ENCODE measurements at places on chromosomes 1 and 21. TPM values are rescaled to one million over a fixed set of nuclear protein-coding genes. Genes with fewer than 3 reads are reported as not detected.

GRCh38 chr1:205444931-205445645 is 10.8 kb downstream of the BLACAT1 start:
- peak; percentile 70 for DNase-seq

Gene MMEL1
- total RNA-seq, result not detected

Gene SPATA6
- 10.5 TPM for total RNA-seq

- peak; percentile 68 for DNase-seq
Measured at GRCh38 chr21:45655124-45655523, 11.6 kb downstream of the PCBP3 start.

DNA sequence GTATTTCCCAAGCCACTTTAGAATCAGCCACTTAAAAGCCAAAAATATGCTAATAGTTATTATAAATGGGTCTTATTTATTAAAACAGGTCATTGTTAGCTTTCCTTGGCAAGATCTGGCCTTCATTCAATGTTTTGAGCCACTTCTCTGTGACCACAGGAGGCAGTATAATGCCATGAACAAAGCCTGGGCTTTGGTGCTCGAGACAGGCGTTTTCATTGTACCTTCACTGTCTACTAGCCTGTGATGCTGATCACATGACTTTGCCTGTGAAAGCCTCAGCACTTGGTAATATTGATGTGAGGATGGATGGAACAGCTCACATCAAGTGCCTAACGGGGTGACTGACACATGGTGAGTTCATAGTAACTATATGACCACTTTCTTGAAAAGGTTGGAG is 217.0 kb downstream of the RWDD3 start:
- DNase-seq, result no peak

DNA sequence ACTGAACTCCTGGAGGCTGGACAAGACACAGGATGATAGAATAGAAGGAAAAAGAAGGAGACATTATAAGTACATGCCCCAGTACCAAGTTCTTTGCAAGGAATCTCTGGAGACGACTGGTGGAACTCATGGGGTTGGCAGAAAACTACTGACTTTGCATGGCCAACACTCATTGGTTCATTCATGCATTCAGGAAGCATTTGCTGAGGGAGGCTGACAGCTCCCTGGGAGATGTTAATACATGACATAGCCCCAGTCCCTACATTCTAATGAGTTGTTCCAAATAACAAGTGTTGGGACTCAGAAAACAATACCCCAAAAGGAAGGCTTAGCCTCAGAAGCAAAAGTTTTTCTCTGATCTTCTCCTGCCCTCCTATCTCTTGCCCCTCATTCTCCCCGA is 172.8 kb upstream of the IRF2BP2 start:
- DNase-seq, result no peak

DNA sequence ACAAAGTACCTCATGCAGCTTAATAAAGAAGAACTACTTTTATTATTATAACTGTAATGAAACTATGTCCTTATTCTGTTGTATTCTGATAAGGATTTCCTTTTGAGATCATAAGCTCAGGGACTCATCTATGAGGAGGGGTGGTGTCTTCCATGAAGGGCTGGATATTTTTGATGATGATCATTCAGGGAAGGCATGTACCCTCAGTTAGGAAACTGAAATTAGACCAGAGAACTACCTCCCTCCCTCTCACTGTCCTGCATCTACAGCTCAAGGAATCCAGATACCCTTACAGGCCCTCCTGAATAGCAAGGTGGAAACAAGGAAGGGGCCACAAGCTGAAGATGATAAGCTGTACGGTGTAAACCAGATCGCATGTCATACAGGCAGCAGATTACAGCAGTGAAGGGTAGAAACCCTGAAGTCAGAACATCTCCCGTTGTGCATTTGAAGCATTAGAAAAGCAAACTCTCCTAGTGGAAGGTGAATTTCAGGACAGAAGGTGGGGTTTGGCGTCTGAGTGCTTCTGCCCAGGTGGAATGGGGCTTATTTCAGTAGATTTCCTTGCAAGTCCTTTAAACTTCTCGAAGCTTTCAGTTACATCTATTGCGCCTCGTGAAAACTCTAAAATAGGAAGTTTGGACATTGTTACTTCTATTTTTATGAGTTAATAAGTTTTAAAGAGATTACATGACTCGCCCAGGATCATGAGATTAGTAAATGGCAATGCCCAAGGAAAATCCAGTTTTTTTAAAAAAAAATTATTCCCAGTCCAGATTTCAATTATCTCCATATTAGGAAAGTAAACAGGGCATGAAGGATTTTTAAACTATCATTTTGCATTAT is 101.1 kb upstream of the HNRNPU start:
- DNase-seq, result no peak

GRCh38 chr1:156419854-156420204 is 50.8 kb downstream of the RHBG start:
- no peak for DNase-seq

- peak; percentile 95 for DNase-seq
Measured at GRCh38 chr1:8412183-8412831, 94.4 kb downstream of the SLC45A1 start.

Measured in fibroblast of the aortic adventitia (primary cell).